HT1080 (cell line): ENCODE measurements at places on chromosomes 3 and 15. TPM values are rescaled to one million over a fixed set of nuclear protein-coding genes. Genes with fewer than 3 reads are reported as not detected.

The SPINK8 gene
- total RNA-seq, result not detected in 2 replicates

The SNX22 gene
- 2.3 TPM in 2 replicates for total RNA-seq

The TUSC7 gene
- not detected in 2 replicates for total RNA-seq

The GP5 gene
- total RNA-seq, result not detected in 2 replicates

The KLF15 gene
- 0.13 and 0.20 TPM in 2 replicates for total RNA-seq

The GRIP2 gene
- 0.07 TPM in 1 of 2 replicates, not detected in the other for total RNA-seq

DNA sequence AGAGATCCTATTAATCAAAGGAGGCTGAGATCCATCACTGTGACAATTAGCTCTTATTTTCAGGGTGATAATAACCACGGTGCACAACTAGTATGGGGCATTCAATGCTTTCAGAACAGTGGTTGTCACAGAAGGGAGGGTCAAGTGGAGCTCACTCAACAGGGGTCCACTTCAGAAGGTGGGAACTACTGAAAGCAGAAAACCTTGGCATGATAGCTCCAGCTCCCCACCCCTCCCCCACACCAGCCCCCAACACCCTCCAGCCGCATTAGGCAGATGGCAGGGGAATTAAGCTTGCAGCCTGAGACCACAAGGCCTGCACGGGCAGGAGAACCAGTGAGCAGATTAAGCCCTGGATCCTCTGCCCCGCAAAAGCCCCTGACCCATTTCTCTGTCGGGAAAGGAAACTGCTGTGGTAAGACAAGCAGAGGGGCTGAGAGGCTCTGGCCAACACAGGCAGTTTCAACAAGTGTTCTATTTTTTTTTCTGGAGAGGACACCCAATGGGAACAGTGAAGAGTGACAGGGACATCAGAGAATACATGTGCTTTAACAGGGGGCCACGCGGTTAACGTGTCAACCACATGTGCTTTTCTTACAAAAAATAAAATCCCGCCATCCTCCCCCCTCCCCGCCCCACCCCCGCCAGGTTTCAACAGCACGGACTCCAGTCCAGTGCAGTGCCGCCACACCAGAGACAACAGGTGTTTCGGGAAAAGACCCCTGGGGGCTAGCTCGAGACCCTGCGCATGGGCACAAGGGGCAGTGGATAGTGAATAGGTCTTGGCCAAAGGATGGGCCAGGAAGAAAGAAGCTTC lies 997 bp downstream of the FYCO1 start:
- DNase-seq, result no peak

DNA sequence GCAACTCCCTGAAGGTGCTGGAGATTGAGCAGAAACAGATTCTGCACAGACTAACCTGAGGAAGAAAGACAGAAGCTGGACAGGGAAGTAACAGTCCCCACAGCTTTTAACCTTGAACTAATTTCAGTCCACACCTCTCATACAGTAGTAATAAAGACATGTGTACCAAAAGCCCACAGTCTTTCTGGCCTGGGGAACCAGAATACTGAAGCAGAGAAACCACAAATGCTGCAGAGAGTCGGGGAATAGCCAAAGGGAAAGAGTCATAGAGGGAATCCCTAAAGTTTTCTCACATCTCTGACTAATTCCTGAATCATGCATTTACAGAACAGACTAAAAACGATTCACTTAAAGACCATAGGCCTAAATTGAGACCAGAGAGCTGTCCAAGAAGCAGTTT lies 503.4 kb upstream of the NECTIN3 start:
- DNase-seq, result peak; percentile 97

DNA sequence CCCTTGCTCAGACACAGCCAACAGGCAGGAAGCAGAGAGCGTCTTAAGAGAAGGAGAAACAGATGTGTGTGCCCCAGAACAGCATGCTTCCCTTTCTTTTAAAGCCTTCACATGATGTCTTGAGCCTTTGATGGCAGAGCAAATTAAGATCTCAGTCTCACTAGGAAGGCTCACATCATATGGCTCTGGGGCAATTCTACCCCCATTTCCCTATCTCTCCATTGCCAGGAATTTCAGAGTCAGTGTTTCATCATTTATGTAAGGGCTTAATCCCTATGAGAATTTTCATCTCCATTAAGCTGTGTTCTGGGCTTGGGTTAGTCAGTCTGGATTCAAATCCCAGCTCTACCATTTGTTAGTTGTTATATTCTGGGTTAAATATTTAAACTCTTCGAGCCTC lies 41.4 kb upstream of the GLCE start:
- DNase-seq, result no peak

DNA sequence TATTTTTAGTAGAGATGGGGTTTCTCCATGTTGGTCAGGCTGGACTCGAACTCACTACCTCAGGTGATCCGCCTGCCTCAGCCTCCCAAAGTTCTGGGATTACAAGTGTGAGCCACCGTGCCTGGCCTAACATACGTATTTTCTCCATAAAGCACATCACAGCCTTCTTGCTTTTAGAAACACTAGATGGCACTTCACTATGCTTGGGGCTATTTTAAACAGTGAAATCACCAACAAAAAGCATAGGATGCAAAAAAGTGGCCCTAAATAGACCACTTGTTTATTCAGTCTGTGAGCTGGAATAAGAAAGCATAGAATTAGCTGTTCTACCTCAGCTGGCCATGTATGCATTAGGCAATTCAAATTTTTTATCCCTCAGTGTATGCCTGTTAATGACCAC lies 46.0 kb downstream of the PRICKLE2 start:
- no peak for DNase-seq

DNA sequence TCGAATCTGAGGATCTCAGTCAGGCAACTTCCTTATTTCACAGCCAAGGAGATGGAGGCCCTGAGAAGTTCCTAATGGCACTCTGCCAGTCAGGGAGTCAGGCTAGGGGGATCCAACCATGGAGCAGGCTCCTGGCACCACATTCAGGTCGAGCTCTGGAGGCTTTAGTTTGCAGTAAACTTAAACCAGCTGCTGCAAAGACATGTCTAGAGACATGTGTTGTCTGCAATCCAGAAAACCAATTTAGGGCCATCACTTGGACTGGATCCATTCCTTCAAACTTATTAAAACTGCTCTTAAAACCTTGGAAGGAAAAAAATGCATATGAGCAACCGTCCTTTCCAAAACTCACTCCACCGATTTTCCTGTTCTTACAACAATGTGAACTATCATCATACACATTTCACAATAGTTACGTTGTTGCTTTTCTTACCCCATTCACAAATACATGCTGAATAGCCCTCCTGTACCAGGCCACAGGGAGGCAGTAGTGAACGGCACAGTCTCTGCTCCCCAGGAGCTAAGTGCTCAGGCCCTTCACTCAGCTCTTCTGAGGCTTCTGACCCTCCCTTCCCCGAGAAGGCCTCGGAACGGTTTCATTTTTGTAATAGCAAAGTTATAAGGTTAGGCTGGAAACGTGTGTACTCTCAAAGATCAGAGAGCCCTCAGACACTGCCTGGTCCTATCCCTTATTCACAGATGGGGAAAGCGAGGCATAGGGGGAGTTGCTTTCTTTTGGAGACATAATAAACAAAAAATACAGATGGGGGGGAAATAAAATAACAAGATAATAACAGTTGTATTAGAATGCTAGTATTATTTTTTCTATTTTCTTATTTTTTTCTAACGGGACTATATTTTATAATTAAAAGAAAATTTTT lies 20.1 kb downstream of the RFT1 start:
- no peak for DNase-seq

GRCh38 chr3:41700155-41700554 lies 261.7 kb downstream of the ULK4 start:
- no peak for DNase-seq

- no peak for DNase-seq
Measured at GRCh38 chr3:52183786-52184445, 14.0 kb upstream of the ALAS1 start.

- DNase-seq, result no peak
Measured at GRCh38 chr3:5202222-5202621, 14.7 kb downstream of the EDEM1 start.
